ENCODE measurements at places on chromosomes 4 and X.

GRCh38 chr4:12827966-12828365 is 656.2 kb downstream of the RAB28 start:
- DNase-seq, result no peak

GRCh38 chr4:74181219-74181618 is 23.3 kb downstream of the MTHFD2L start:
- no peak for DNase-seq

- DNase-seq, result no peak
These were observed 2.6 kb upstream of the ARAF start for GRCh38 chrX:47558436-47558835.

DNA sequence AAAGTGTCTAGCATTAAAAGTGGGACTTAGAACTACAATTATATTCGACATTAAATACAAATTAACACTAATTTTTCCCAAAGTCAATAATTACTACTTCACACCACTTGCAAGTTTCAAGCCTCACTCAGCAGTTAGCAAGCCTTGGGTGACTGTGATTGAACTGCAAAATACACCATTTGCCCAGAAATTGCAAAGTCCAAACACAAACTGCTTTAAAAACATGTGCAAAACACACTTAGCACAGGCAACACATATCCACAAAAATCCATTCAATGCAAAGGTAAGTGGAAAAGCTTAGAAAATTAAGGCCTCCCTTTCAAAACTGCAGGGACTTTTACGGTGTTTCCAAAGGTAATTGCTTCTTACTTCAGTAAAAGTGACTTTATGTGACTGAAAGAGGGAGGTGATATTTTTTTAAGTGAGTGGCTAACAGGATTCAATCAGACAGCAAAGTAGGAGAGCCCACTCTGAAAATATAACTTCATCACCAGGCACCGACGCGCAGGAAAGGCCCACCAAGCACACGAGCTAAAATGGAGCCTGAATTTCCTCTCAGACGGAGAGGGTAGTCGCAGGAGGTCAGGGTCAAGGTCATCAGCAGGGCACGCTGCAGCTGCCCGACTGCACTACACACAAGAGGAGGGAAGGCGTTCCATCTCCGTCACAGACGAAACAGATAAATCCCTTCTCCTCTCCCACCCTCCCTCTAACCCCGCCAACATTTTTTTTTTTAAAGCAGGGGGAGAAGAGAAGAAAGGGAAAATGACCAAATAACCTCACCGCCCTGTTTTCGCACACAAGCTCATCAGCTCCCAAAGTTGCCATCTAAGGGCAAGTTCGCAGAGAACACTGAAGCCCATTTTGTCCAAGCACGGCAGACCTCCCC is 3.1 kb downstream of the ZNF827 start:
- no peak for DNase-seq

- no peak for DNase-seq
These were observed 10.1 kb downstream of the BCOR start for GRCh38 chrX:40087425-40088298.

DNA sequence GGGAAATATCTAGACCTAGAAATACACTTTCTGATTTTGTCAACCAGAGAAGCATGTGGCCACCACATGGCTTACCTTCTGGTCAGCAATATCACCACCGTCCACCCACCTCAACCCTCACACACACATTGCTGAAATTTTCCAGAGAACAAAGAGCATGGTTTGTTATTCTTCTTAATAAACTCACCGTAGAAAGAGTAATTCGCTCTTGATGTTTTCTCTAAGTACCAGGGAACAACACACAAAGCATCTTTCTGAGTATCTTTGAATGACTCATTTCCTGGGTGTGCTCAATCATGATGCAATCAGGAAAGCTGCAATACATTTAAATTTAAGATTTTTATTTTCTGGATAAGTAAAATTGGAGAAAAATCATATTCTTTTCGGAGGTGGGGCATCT is 24.7 kb upstream of the LRAT start:
- DNase-seq, result no peak

GRCh38 chr4:109690690-109691410 is 12.4 kb downstream of the CASP6 start:
- DNase-seq, result no peak

Data from activated CD8-positive, alpha-beta memory T cell treated with anti-CD3 and anti-CD28 coated beads, Interleukin-2, amount 50 U/mL, for 4 hours (primary cell).